H1 (cell line): ENCODE measurements at places on chromosomes 1 and 21. TPM values are rescaled to one million over a fixed set of nuclear protein-coding genes. Genes with fewer than 3 reads are reported as not detected.

The SAMD13 gene
- total RNA-seq, result 1.8 and 2.3 TPM in 2 replicates

The ETS2 gene
- 42.2 and 45.1 TPM in 2 replicates for total RNA-seq

The TNNT2 gene
- 21.0 and 22.6 TPM in 2 replicates for total RNA-seq

The CRYZ gene
- total RNA-seq, result 40.6 and 43.8 TPM in 2 replicates
